Islet precursor cell (in vitro differentiated cells): ENCODE measurements at places on chromosomes 7 and 10.

GRCh38 chr10:48494611-48495010 is 110.3 kb downstream of the ARHGAP22 start:
- DNase-seq = peak; percentile 22

DNA sequence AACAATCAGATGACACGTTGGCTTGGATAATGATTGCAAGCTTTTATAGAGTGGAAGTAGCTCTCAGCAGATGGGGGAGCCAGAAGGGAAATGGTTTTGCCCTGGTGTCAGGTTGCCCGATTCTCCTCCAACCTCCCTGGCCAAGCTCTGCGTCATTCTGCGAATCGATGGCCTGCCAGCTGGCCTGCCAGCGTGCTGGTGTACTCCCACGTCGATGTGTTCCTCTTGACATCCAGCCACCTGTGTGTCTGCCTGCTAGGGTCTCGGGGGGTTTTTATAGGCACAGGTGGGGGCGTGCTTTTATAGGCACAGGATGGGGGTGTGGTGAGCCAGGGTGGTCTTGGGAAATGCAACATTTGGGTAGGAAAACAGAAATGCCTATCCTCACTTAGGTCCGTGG is 4.6 kb downstream of the NET1 start:
- no peak for DNase-seq

- no peak for DNase-seq
Measured at GRCh38 chr10:83346266-83346910, 792.9 kb upstream of the GHITM start.

DNA sequence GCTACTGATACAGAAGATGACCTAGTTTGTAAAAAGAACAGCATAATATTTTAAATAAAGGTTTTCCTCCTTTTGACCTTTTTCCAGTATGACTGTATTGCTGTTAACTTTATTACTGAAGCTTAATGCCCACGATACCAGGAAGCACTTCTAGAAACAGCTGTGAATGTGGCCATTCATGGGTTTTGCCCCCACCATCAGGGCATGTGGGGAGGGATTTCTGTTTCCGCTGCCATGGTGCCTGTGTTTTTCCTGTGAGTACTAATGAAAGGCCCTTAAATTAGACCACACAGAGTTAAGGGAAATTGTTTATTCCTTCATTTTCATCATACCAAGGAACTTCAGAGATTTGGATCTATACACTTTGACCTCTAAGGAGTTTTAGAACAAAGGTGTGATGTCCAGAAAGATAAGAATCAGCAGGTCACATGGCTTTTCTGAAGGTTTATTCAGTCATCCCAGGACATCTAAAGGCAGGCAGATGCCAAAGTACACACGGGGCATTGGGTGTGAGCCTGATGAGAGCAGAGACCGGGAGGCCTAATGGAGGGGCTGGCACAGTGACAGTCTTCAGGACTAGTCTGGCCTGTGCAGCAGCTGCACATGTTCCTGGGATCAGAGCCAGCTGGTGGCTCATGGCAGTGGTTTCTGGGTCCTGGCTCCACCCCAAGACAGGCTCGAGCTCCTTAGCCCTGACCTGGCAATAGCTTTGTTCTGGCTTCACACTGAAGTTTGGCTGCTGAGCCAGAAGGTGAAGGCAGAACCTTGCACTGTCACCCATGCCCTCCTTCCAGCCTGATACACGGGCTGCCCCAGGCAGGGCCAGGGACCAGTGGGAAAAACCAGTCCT is 190.9 kb downstream of the REEP3 start:
- DNase-seq = no peak

DNA sequence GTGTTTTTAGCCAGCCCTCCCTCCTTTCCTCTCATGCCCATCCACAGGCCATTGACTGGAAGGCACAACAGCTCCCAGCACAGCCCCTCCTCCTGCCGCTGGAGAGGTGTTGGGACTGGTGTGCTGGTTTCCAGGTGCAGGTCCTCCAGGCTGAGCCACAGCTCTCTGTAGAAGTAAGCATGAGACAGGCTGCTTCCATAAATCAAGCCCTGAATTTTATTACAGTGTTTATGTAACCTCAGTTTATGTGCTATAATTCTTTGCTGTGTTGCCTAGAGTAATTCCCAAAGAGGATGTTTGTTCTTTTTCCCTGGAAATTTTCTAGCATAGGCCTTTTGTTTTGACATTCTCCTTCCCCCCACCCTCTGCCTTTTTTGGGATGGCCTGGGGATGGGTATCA is 445.8 kb downstream of the AUTS2 start:
- DNase-seq = peak; percentile 74

DNA sequence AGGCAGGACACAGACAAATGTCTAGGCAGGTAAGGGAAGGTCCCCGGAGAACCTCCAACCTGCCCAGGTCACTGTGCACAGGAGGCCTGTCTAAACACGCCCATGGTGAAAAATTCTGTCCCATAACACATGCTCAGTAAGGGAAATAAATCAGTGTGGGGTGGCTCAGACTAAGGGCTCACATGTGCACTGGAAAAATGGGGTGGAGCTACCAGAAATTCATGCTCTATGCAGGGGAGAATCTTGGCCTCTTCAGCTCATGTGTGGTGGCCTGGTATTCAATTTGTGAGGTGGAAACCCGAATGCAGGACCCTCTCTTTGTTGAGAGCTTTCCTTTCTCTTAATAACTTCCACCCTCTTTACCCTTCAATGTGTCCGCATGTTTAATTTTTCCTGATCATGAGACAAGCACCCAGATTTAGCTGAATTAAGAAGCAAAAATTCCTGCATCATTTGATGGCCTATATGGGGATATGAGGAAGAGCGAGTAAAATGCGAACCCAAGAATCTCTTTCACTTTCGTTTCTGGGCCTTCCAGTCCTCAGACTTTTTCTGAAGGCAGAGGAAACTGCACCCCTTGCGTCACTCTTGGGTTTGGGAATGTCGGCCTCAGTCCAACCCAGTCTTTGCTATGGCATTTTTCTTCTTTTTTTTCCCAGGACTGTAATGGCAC is 163.2 kb downstream of the DGKB start:
- no peak for DNase-seq

- no peak for DNase-seq
Measured at GRCh38 chr10:93501650-93502049, 5.2 kb downstream of the CEP55 start.

DNA sequence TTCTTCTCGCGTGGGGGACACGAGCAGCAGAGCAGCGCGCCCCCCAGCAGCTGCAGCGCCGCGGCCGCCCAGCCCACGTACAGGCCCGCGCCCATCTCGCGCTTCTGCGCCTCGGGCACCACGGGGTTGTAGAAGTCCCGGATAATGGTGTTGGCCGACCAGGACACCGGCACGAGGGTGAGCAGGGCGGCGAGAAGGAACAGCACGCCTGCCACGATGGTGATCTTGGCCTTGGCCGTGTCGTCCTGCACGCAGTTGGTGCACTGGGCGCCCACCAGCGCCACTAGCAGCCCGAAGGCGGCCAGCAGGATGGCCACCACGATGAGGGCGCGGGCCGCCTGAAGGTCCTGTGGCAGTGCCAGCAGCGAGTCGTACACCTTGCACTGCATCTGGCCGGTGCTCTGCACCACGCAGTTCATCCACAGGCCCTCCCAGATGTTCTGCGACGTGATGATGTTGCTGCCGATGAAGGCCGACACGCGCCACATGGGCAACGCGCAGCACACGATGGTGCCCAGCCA is 529 bp downstream of the CLDN3 start:
- DNase-seq = no peak

DNA sequence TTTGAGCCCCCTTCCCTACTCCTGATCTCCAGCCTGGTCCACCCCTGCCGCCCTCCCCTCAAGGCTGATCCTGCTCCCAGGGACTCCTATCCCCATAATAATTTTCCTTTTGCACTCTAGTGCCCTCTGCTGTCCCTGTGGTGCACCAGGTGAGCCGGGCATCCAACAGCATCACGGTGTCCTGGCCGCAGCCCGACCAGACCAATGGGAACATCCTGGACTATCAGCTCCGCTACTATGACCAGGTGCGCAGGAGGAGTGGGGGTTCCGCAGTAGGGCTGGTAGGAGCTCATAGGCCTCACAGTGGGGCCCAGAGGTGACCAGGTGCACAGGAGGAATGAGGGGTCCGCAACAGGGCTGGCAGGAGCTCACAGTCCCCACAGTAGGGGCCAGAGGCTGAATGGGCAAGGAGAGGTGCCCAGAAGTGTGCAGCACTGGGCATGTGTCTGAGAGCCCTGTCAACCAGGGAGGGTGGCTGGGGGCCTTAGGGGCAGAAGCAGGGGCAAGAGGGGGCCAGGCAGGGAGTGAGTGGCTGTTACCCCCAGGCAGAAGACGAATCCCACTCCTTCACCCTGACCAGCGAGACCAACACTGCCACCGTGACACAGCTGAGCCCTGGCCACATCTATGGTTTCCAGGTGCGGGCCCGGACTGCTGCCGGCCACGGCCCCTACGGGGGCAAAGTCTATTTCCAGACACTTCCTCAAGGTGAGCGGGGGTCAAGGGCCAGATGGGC is 11.7 kb downstream of the EPHB6 start:
- DNase-seq = peak; percentile 74

DNA sequence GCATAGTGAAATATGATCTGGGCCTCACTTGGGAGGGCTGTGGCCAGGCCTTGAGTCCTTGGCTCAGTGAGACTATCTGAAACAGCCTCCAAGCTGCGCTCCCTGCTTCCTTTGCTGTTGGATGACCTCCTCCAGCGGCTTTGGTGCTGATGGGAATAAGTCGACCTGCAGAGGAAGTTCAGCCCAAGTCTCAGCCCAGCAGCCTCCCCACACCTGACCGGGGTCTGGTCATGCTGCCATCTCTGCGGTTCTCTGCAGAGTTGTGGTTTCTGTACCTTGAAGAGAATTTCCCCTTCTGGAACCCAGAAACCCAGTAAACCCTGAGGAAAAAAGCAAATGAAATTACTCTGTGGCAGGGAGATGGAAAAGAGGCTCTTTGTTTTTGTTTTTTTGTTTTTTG is 4.6 kb upstream of the RBAK start:
- no peak for DNase-seq

GRCh38 chr7:4025694-4026615 is 656.1 kb upstream of the FOXK1 start:
- DNase-seq = peak; percentile 62

DNA sequence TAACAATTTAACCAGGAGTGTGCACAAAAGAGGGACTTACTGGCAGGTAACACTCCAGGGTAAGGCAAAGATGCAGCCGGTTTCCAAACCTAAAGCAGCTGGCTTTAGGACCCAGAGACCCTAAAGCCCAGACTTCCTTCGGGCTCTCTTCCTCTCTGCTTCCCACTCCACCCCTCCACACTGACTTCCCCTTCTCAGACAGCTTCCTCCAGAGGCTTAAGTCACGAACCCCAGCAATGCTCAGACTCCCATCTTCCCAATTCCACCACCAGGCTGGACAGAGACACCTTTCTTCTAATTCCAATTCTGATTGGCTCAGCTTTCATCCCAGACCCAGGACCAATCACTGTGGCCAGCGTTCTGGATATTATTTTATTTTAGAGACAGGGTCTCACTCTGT is 24.8 kb downstream of the STYXL1 start:
- no peak for DNase-seq

- no peak for DNase-seq
Measured at GRCh38 chr7:96949766-96950165, 55.6 kb upstream of the DLX6 start.

DNA sequence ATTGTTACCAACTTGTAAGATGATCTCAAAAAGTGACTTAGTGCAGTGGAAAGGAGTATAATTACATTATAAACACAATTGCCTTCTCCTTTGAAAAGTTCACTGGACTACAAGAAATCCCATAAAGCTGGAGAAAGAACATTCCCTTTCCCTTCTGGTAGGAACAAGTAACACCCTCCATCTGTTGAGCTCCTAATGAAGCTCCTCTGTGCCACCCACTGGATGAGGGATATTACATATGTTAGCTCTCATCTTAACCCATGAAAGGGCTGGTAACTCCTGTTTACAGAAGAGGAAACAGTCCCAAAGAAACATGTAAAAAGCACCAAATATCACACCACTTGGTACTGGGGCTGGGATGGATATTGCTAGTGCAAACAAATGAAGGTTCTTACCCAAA is 8.1 kb downstream of the PGAM1 start:
- no peak for DNase-seq

- DNase-seq = no peak
Measured at GRCh38 chr10:95472304-95473088, 88.7 kb downstream of the SORBS1 start.

- DNase-seq = no peak
Measured at GRCh38 chr7:85452674-85453073, 265.8 kb upstream of the SEMA3D start.
